ENCODE measurements at places on chromosomes 7 and 10. TPM values are rescaled to one million over a fixed set of nuclear protein-coding genes. Genes with fewer than 3 reads are reported as not detected.

DNA sequence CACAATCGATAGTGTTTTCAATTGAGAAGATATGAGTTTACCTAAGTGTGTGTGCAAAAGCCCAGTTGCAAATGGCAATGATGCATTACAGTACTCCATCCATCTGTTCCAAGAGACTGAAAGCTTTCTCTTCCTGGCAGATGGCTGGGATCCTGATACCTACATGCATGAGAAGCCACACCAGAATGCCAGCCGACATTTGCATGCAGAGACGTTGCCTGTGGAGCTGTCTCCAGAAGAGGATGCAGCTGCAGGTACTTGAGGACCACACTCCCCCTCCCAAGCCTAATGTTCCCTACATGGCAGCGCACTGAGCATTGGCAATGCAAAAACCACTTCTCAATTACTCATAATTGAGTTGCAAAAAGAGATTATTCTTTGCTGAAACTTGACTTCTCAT is 332.1 kb downstream of the WDR11 start:
- H3K4me1 ChIP-seq: peaks cover 2% of the 10 kb centered on the region
- DNase-seq: no peak
- peaks cover 2% of the 10 kb centered on the region for H3K27me3 ChIP-seq
- no peaks in the 10 kb centered on the region for H3K36me3 ChIP-seq

GRCh38 chr7:12570534-12571461 is at the start of gene SCIN:
SCIN (plus strand) TSS chr7:12570720; CDS start chr7:12570787, 67 bp downstream.
- no peak for DNase-seq
- H3K36me3 ChIP-seq: no peaks in the 10 kb centered on the region
- H3K27me3 ChIP-seq: peaks cover 16% of the 10 kb centered on the region
- peak within 1 kb of the TSS; percentile 49 for H3K27ac ChIP-seq

DNA sequence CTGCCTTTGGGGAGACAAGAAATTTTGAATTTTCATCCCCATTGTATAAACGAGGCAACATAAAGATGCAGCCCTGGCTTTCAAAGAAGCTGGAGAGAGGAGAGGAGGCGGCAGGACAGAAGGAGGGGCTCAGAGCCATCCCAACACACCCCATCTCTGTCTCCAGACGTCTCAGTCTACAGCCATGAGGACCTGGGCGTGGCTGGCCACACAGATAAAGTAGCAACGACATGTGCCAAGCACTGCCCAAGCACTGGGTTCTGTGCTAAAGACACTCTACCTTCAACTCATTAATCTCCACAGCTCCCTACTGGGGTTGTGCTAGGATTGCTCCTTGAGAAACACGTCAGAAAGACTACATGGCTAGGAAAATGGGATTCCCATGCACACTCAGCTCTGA is 65.2 kb downstream of the DLG5 start:
- peaks cover 4% of the 10 kb centered on the region for H3K36me3 ChIP-seq
- no peak for DNase-seq
- no peak overlapping the region for H3K4me3 ChIP-seq
- peaks cover 3% of the 10 kb centered on the region for H3K4me1 ChIP-seq

GRCh38 chr10:103025696-103026095 is 107.6 kb downstream of the CNNM2 start:
- H3K27ac ChIP-seq: no peak overlapping the region
- no peak overlapping the region for H3K4me3 ChIP-seq
- peaks cover 5% of the 10 kb centered on the region for H3K36me3 ChIP-seq
- peaks cover 30% of the 10 kb centered on the region for H3K4me1 ChIP-seq
- no peak for DNase-seq

DNA sequence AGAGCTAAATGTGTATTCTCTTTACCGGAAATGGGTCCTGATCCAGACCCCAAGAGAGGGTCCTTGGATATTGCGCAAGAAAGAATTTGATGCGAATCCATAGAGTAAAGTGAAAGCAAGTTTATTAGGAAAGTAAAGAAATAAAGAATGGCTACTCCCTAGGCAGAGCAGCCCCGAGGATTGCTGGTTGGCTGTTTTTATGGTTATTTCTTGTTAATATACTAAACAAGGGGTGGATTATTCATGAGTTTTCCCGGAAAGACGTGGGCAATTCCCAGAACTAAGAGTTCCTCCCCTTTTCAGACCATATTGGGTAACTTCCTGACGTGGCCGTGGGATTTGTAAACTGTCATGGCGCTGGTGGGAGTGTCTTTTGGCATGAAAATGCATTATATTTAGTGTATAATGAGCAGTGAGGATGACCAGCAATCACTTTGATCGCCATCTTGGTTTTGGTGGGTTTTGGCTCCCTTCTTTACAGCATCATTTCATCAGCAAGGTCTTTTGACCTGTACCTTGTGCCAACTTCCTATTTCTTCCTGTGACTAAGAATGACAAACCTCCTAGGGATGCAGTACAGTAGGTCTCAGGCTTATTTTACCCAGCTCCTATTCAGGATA is 60.4 kb downstream of the ARL4A start:
- no peaks in the 10 kb centered on the region for H3K27me3 ChIP-seq
- H3K4me1 ChIP-seq: peaks cover 11% of the 10 kb centered on the region
- no peaks in the 10 kb centered on the region for H3K36me3 ChIP-seq
- H3K27ac ChIP-seq: no peak overlapping the region
- H3K4me3 ChIP-seq: no peak overlapping the region
- DNase-seq: no peak

DNA sequence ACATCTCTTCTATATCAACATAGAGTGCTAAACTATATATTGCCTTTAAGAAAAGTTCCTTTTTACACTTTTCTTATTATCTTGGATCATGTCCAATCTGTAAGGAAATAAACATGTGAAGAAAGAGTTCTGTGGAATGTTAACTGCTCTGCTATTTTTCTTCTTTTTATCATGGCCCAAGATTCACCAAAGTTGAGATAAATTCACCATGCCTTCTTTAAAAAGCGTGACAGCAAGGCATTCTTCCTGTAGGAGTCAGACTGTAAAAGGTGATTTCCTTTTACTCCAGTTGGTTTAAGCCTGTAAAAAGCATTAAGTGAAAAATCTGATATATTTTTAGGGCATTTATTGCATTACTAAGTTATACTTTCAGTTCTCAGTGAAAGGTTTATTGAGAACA is 165.7 kb upstream of the FZD1 start:
- no peaks in the 10 kb centered on the region for H3K27me3 ChIP-seq
- no peak for DNase-seq
- H3K4me3 ChIP-seq: no peak overlapping the region
- peaks cover 4% of the 10 kb centered on the region for H3K36me3 ChIP-seq
- peaks cover 25% of the 10 kb centered on the region for H3K4me1 ChIP-seq
- H3K27ac ChIP-seq: peak overlapping the region; percentile 22

DNA sequence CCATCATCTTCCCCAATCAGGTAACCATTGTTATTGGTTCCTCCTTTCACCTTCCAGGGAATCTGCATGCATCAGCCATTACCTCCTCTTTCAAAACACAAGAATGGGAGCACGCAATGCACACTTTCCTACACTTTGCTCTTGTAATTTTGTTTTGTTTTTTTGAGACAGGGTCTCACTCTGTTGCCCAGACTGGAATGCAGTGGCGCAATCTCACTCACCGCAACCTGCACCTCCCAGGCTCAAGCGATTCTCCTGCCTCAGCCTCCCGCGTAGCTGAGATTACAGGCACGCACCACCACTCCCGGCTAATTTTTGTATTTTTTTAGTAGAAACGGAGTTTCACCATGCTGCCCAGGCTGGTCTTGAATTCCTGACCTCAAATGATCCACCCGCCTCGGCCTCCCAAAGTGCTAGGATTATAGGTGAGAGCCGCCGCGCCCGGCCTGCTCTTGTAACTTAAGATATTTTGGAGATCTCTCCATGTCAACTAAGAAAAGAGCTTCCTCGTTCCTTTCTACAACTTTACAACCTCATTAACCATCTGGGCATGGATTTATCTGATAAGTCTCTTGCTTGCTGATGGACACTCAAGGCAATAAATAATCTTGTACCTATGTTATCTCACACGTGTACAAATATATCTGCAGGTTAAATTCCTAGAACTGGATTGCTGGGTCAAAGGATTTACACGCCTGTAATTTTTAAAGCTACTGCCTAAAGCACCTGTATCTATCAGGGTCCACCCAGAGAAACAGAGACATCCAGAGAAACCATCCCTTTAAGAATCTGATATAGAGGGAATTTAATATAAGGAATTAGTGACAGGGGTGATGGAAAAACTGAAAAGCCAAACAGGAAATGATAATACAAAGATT is 4.2 kb downstream of the CYTH3 start:
- DNase-seq: no peak
- no peak overlapping the region for H3K27ac ChIP-seq
- peaks cover 3% of the 10 kb centered on the region for H3K36me3 ChIP-seq
- H3K4me1 ChIP-seq: peaks cover 66% of the 10 kb centered on the region

- no peaks in the 10 kb centered on the region for H3K27me3 ChIP-seq
- peaks cover 1% of the 10 kb centered on the region for H3K36me3 ChIP-seq
- H3K4me3 ChIP-seq: no peak overlapping the region
- peaks cover 14% of the 10 kb centered on the region for H3K4me1 ChIP-seq
- H3K27ac ChIP-seq: peak overlapping the region; percentile 72
Measured at GRCh38 chr10:201328-201771, 66.1 kb downstream of the ZMYND11 start.

Gene ERVW-1
- not detected for total RNA-seq

All from chondrocyte (in vitro differentiated cells).